ENCODE measurements at places on chromosomes 1 and 21. TPM values are rescaled to one million over a fixed set of nuclear protein-coding genes. Genes with fewer than 3 reads are reported as not detected.

Gene COL11A1
- total RNA-seq, result 2.4 TPM

Gene KMO
- total RNA-seq, result 0.68 TPM

Gene FABP3
- total RNA-seq, result not detected

Gene CR1L
- 0.15 TPM for total RNA-seq

Gene CBR1
- 169 TPM for total RNA-seq

Gene UQCRHL
- total RNA-seq, result 6.6 TPM

Gene GUCA2A
- total RNA-seq, result not detected

Gene DMRTA2
- 0.10 TPM for total RNA-seq

Gene GBP7
- not detected for total RNA-seq

Gene TNFSF4
- total RNA-seq, result 0.07 TPM

Gene SPRR3
- total RNA-seq, result not detected

Gene BEND5
- total RNA-seq, result not detected

Gene LRRN2
- 13.3 TPM for total RNA-seq

Gene LPAR3
- total RNA-seq, result 0.20 TPM

Gene LCE1A
- not detected for total RNA-seq

Gene FLG2
- total RNA-seq, result not detected

Gene PADI2
- 0.84 TPM for total RNA-seq

Gene NBPF6
- total RNA-seq, result not detected

Gene TMEM59
- 109 TPM for total RNA-seq

Gene LY9
- 0.15 TPM for total RNA-seq
